HFFc6 (cell line): ENCODE measurements at places on chromosomes 1 and 21.
A peak's percentile ranks its signal among the peaks of the same experiment; 100 is the strongest.

DNA sequence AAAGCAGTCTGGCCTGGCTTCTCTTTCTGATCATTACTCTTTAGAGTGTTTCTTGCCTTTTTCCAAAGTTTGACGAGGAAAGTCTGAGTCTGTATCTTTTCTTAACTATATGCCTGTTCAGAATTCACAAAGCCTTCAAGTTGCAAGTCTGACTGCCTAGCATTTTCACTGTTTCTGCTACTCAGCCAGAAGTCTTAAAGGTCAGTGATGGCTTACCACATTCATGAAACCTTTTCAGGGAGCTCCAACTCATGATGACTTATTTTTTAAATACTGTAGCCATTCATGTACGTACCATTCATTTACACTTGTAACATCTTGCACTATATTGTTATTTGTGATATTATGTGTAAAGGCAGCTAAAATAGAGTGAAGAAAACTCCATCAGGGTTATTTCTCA, 58.2 kb downstream of the TNFSF4 start:
- DNase-seq: no peak

DNA sequence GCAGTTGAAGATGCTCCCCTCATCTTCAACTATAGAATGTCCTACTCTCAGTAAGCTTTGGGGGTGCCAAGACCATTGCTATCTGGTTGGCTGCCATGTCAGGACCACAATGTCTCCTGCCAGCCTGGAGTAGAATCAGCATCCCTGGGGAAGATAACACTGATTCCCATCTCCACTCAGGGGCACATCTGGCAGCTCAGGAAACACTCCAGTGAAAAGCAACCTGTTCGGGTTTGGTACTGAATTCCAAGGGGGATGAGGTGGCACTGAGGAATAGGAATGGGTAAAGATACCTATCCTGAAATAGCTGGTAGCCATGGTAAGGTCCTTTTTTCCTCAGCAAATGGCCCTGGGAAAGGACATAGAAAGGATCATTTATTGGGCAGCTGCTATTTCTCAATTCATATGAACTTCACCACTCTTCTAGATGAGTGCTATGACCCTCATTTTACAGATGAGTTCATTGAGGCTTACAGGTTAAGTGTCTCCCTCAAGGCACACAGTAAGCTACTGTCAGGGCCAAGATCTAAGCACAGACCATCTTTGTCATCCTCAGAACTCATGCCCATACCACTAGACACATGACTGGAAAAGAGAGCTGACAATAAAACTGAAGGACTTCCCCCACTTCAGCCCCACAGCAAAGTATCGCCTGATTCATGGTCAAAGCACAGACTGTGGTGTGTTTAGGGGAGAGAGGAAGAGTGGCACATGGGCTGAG, 31.4 kb downstream of the AK2 start:
- no peak for DNase-seq

- no peak for DNase-seq
Observed at GRCh38 chr1:5594056-5594956, 397.9 kb downstream of the NPHP4 start.

GRCh38 chr1:196877964-196878363, 9.9 kb upstream of the CFHR4 start:
- no peak for DNase-seq

GRCh38 chr1:172135076-172135672, 285.3 kb upstream of the C1orf105 start:
- no peak for DNase-seq

DNA sequence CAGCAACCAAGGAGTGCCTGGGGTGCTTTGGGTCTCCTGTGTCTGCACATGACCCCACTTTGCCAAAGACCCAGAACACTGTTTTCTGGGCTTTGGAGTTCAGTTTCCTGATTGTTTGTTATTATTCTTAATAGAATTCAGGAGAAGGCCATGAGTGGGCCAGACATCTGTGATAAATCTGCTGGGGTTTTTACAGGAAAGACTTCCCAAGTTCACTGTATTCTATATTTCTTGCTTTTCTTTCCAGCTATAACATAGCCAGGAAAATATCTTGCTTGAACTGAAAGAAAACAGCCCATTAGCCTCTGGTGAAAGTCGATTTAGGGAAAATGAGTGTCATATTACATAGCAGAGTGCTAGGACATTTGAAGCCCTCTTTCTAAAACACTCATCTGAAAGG, 345.1 kb upstream of the USP24 start:
- DNase-seq: no peak

DNA sequence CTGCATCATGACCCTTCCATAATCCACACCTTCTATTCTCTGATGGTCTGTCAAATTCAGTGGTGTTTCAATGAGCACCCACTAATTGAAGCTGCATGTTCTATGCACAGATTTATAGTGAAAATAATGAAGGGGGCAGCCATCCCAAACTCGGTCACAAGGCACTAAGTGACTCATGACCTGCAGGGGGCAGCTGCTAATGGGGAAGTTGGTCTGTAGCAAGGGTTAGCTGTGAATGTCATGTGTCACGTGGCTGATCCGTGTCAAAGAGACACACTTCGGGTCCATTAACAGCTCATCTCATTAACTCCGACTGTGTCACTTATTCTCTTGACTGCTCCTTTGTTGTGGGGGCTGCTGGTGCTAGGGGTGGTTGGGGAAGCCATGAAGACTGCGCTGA, 306.6 kb downstream of the PCP4 start:
- DNase-seq: no peak

- no peak for DNase-seq
Observed at GRCh38 chr21:36730291-36731281, 31.7 kb downstream of the SIM2 start.

DNA sequence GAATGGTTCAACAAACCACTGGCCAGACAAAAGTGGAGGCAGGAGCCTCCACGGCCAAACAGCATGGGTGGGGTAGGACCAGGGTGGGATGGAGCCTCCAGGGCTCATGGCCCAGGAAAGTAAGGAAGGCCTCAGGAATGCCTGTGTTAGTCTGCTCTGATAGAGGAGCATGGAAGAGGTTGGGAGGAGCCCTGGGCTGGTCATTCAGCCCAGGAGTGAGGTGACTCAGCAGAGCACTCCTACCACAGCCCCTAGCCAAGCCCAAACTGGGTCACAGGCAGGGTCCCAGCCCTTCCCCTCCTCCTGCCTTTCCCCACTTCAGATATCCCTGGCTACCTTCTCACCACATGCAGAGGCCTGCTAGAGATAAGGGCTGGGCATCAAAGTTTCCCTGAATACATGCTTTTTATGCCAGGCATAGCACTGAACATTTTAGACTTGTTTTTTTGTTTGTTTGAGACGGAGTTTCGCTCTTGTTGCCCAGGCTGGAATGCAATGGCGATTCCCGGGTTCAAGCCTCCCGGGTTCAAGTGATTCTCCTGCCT, 3.1 kb upstream of the SHISA4 start:
- peak; percentile 47 for DNase-seq

DNA sequence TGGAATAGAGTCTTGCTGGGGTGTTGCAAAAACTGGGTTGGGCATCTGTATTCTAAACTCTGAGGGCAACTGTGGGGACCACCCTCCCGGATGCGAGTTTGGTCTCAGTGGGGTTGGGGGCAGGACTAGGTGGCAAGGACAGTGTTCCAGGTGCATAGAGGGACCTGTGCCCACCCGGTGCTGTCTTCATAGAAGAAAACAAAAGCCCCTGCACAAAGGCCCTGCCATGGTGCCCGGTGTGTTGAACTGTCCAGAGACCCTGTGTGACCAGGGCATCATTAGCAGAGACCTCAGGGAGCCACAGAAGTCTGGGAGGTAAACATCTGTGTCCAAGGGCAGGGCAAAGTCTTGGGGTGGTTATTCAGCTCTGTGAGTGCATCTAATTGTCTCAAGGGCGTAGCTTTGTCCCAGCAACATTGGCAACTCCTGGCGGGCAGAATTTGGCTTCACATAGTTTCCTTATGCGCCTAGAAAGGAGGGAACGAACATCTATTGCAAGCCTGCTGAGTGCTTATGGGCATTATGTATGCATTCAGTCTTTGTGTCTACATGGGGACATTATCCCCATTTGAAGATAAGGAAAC, 72.2 kb upstream of the IFFO2 start:
- DNase-seq: no peak

- DNase-seq: no peak
Observed at GRCh38 chr1:182681568-182681912, 2.8 kb downstream of the RGS8 start.

GRCh38 chr1:24865168-24865567, 64.9 kb downstream of the RUNX3 start:
- no peak for DNase-seq

- no peak for DNase-seq
Observed at GRCh38 chr1:39317111-39317510, 112.6 kb downstream of the MACF1 start.

GRCh38 chr1:221865808-221866207, 123.9 kb upstream of the DUSP10 start:
- DNase-seq: peak; percentile 28

DNA sequence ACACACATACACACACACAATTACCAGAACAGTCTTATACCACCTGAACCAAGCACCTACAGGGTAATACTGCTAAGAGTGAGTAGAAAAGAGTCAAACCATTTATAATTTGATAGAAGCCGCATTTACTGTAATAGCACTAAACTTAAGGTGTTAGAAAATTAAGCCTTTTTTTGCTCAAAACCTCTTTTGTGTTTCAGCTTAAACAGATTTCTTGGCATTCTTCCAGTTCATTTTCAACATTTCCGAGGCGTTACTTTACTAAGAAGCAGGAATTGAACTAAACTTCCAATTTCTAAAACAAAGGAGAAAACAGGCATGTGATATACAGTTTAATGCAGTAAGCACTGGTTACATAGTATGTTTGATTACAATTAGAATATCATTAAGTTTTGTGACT, 387.2 kb downstream of the NCAM2 start:
- no peak for DNase-seq

DNA sequence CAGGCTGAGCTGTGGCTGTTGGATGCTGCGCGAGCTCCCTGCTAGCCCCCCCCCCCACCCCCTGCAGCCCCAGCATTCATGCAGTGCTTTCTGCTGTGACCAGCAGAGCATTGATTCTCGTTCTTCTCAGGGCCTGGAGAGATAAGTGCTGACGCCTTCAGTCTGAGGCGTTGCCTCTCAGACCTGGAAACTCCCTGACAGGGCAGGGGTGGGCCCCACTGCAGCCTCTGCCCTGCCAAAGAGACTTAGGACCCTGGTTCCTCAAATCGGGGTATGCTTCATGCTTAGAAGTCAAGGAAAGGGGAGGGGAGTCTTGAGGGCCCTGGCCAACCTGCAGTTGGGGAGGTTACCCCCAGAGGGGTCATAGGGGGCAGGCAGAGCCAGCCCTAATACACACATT, 38.5 kb downstream of the PTPRF start:
- DNase-seq: no peak

GRCh38 chr1:231407547-231408396, 14.3 kb downstream of the EGLN1 start:
- no peak for DNase-seq

- DNase-seq: no peak
Observed at GRCh38 chr1:42888013-42888633, 41.7 kb downstream of the ZNF691 start.

- DNase-seq: no peak
Observed at GRCh38 chr21:37595944-37596343, 229.4 kb downstream of the DYRK1A start.

DNA sequence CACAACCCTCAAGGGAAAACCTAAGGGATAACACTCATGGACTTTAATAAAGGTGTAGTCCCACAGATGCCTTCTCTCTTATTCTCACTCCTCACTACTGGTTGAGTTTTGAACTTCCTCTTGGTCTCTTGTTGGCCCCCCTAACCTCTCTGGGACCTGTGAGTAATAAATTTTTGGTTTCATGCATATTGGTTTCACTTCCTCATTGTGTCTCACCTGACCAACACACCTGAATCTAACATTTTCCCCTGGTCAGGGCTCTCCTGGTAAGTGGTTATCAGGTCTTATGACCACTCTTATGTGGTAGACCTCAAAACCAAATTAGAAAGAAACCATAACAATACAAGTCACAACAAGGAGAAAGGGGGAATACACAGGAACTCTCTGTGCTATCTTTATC, 60.5 kb upstream of the PRMT6 start:
- DNase-seq: no peak

DNA sequence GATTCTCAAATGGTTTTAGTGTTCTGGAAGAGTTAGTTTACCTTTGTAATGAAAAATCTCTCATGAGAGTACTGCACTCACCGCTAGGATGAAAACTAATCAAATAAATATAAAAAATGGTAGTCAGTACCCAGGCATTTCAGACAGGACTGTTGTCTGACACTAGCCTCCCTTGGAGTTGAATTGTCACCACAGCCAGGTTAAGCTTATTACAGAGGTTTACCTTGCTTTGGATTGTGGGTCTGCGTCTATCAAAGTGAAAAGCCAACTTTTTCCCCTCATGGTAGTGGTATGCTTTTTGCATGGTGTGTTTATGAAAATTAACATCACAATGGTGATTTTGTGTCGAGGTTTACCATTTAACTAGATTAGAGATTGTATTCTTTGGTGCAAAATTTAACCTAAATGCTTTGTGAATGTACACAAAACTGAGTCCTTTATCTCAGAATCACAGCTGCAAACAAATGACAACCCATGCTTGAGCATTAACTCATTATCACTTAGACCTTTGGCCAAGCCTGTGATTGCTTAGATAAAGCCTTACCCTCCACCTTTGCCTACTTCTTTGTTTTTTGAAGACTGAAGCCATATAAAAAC, 20.1 kb downstream of the RAP1A start:
- no peak for DNase-seq

GRCh38 chr1:236654957-236655356, 31.3 kb upstream of the ACTN2 start:
- DNase-seq: no peak

DNA sequence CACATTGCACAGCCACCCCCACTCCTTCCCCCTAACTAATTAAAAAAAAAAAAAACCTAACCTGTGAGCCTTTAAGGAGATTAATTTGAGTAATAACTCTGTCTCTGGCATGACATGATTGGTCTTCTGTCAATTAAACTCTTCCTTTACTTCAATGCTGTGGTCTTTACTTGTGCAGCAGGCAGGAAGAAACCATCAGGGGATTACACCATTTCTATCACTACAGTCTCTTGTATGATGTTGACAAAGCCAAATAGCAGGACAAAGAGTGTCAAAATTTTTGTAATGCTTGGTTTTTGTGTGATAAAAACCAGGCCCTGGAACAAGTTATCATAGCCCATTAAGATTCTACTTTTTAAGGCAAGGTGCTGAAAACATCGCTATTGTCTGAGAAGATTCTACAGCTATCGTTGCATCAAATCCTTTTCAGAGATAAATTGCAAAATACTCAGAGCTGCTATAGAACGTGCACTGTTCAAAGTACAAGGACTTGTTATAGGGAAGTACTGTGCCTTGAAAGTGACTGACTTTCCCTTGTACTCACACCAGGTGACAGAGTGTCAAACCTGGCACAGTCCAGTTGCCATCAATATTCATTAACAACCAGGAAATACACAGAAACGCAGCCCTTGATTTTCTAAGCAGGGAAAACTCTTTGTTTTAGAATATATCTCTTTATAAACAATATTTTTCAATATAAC, 37.7 kb downstream of the LHX9 start:
- DNase-seq: no peak

- no peak for DNase-seq
Observed at GRCh38 chr21:15050568-15051377, 14.0 kb downstream of the NRIP1 start.

GRCh38 chr1:193019442-193020026, 39.6 kb downstream of the UCHL5 start:
- peak; percentile 59 for DNase-seq
